Heart left ventricle (tissue), 16 donors: ENCODE measurements at places on chromosomes 7 and 10.
A peak's percentile ranks its signal among the peaks of the same experiment; 100 is the strongest.

DNA sequence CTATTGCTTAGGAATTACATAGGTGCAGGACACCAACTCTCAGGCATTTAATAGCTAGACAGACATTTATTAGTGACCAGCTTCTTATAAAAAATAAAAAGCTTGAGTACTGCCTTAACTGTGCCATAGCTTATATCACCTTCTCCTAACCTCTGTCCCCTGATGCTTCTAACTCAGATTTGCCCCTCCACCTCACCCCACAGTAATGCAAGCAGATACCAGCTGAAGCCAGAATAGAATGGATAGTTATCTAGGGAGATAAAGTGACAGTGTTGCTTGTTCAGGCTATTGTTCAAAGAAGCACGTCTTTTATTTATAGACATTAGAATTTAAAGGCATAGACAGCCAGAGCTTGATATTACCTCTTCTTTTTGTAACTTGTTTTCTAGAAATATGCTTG lies 99.6 kb upstream of the GLCCI1 start:
- H3K4me3 ChIP-seq: no peak overlapping the region
- peak overlapping the region; percentile 56 for H3K27ac ChIP-seq
- no peaks in the 10 kb centered on the region for H3K27me3 ChIP-seq
- no peaks in the 10 kb centered on the region for H3K36me3 ChIP-seq

GRCh38 chr7:120588862-120589261 lies 269.1 kb downstream of the TSPAN12 start:
- no peaks in the 10 kb centered on the region for H3K36me3 ChIP-seq
- H3K4me1 ChIP-seq: no peaks in the 10 kb centered on the region
- H3K27me3 ChIP-seq: no peaks in the 10 kb centered on the region
- no peak for DNase-seq
- H3K27ac ChIP-seq: no peak overlapping the region

DNA sequence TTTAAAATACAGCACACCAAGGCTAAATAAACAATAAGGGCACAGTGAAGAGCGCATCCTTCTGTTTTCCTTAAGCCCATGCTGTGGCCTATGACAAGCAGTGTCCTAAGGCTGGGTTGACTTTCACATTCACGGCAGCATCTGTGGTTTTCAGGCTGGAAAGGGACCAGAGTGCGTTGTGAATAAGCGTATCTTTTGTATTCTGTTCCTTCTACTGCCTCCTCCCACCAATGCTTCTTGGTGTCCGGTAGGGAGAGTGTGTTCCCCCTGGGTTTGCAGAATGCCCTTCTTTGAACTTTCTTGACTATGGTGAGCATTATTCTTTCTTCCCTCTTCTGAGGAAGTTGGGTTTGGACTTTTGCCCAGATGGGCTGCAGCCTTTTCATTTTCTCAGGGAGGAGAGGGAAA lies 73.6 kb downstream of the ABCA13 start:
- H3K27ac ChIP-seq: no peak overlapping the region
- H3K4me3 ChIP-seq: no peak overlapping the region
- peak; percentile 26 for DNase-seq
- peaks cover 4% of the 10 kb centered on the region for H3K4me1 ChIP-seq
- no peaks in the 10 kb centered on the region for H3K36me3 ChIP-seq

- no peak for DNase-seq
- H3K27ac ChIP-seq: no peak overlapping the region
- H3K4me3 ChIP-seq: no peak overlapping the region
These were observed 250.0 kb upstream of the HGF start for GRCh38 chr7:82019551-82020475.
